ENCODE measurements at places on chromosomes 11 and 22.
A peak's percentile ranks its signal among the peaks of the same experiment; 100 is the strongest.

- H3K4me3 ChIP-seq: peak overlapping the region; percentile 93
- H3K4me1 ChIP-seq: peaks cover 67% of the 10 kb centered on the region
- DNase-seq: no peak
- no peaks in the 10 kb centered on the region for H3K27me3 ChIP-seq
- H3K27ac ChIP-seq: peak overlapping the region; percentile 90
These were observed 2.3 kb downstream of the RHOG start for GRCh38 chr11:3838504-3838903.

GRCh38 chr22:42001706-42002105, 3.1 kb downstream of the WBP2NL start:
- no peak overlapping the region for H3K4me3 ChIP-seq
- no peaks in the 10 kb centered on the region for H3K27me3 ChIP-seq
- H3K27ac ChIP-seq: no peak overlapping the region
- peaks cover 20% of the 10 kb centered on the region for H3K36me3 ChIP-seq
- peaks cover 24% of the 10 kb centered on the region for H3K4me1 ChIP-seq
- DNase-seq: no peak

DNA sequence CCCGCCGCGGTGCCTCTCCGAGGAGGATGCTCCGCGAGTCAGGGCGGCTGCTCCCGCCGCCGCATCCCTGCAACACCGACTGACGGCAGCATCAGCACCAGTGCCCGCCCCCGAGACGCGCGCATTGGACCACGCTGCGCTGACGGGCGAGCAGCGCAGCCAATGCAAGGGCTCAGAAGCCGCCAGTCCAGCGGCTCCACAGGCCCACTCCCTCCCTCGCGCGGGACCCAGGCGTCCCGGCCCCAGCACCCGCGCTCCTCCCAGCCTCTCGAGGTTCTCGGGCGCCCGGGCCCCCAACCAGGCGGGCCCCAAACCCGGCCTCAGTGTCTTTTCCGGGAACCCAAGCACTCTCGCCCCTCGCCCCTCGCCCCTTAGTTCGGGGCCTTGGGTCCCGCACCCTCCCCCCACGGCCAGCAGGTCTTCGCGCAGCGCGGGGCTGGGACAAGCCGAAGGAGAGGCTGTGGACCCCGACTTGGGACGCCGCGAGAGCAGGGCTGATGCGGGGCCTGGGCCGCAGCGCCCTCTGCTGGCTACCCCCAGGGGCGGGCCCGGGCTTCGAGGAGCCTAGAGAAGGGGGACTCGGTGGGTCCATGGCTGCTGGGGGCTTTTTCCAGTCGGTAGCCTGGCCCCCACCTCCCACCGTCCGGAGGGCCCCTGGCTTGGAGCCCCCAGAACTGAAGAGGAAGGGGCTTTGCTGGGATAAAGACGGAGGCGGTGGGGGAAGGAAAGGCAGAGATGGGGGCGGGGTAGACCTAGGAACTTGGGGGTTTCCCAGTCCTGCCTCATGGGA, at the start of gene NRXN2:
Gene NRXN2, minus strand, starts transcription at position 81 of the 790 bp plus-strand sequence. CDS start 9,498 bp downstream, outside the sequence.
- peak; percentile 97 for DNase-seq
- peaks cover 36% of the 10 kb centered on the region for H3K27me3 ChIP-seq
- H3K36me3 ChIP-seq: peaks cover 13% of the 10 kb centered on the region

DNA sequence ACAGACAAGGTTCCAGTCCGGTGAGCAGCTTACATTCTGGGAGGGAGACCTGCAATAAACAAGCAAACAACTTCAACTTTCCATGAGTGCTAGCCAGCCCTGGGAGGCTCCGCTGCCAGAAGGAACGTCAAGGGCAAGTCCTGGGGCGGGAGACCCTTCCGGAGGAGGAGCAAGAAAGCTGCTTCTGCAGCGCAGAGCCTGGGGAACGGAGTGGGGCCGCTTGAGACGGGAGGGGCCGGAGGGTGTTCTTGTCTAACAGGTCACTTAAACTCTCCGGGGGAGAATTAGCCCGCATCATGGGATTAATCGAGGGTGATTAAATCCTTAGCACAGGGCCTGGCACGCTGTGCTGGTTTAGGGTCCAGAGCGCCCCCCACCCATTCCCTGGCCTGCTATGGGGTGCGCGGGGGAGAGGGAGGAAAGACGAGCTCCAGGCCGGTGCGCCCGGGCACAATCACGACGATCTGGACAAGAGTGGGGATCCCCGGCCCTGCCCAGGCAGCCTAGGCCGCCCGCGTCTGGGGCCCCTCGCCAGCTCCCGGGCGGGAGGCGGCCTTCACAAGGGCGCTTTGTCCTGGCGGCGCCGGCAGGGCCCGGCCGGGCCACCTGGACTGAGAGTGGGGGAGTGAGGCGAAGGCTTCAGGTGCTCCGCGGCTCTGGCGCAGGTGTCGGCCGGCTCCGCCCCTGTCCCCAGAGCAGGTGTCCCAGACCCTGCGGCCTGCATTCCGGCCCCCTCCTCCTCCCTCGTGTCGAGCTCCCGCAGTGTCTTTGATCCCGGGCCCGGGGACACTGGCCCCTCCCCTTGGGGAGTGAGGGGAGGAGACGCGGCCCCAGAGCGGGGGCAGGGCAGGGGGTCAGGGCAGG, 663 bp upstream of the LARGE2 start:
- H3K27me3 ChIP-seq: peaks cover 27% of the 10 kb centered on the region
- peaks cover 16% of the 10 kb centered on the region for H3K4me1 ChIP-seq
- H3K36me3 ChIP-seq: no peaks in the 10 kb centered on the region
- no peak for DNase-seq
- H3K27ac ChIP-seq: no peak overlapping the region
- peak overlapping the region; percentile 44 for H3K4me3 ChIP-seq

DNA sequence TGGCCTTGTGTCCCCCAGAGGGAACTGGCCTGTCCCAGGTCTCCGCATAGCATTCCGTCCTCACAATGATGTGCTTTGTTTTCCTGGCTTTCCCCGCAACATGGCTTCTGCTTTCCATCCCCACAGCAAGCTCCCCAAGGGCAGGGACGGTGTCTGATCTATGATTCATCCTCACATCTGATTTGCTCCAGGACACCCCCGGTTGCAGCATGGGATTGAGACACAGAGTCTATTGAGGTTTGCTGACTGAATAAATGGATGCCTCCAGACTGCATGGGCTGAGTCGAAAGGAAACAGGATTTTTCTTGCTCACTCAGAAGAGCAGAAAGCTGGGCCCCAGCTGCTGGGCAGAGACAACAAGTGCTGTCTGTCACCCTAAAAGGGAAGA, 40.2 kb downstream of the LMO1 start:
- no peaks in the 10 kb centered on the region for H3K27me3 ChIP-seq
- no peak overlapping the region for H3K27ac ChIP-seq

- no peak overlapping the region for H3K27ac ChIP-seq
- H3K36me3 ChIP-seq: no peaks in the 10 kb centered on the region
- DNase-seq: no peak
- H3K27me3 ChIP-seq: no peaks in the 10 kb centered on the region
- H3K4me3 ChIP-seq: no peak overlapping the region
These were observed 11.0 kb downstream of the HTR3A start for GRCh38 chr11:113985906-113986305.

DNA sequence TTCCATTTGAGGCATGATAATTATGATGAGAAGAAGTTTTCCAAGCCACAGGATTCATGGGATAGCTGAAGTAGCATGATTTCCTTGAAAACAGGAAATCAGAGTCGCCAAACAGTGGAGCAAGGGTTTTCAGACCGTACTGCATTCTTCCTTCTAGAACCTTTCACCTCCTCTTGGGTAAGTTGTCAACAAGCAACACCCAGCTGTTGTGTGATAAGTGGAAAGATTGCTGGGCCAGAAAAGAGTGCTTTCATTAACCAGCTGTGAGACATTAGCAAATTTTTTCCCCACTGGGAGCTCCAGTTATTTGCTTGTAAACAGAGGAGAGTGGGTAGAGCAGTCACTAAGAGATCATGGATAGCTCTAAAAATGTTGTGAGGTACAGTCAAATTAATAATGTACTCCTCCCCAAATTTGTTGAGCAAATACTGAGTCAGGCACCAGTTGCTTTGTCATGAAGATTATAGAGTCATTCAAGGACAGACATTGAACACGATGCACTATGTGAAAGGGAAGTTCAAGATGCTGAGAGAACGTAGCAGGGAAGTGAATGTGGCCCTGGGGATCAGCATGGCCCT, 11.7 kb upstream of the MPEG1 start:
- peaks cover 14% of the 10 kb centered on the region for H3K27me3 ChIP-seq
- H3K27ac ChIP-seq: no peak overlapping the region
- DNase-seq: no peak
- no peak overlapping the region for H3K4me3 ChIP-seq
- no peaks in the 10 kb centered on the region for H3K36me3 ChIP-seq

- H3K4me1 ChIP-seq: no peaks in the 10 kb centered on the region
- no peaks in the 10 kb centered on the region for H3K36me3 ChIP-seq
- H3K27ac ChIP-seq: no peak overlapping the region
- DNase-seq: no peak
These were observed 12.4 kb upstream of the SWAP70 start for GRCh38 chr11:9651481-9651880.

DNA sequence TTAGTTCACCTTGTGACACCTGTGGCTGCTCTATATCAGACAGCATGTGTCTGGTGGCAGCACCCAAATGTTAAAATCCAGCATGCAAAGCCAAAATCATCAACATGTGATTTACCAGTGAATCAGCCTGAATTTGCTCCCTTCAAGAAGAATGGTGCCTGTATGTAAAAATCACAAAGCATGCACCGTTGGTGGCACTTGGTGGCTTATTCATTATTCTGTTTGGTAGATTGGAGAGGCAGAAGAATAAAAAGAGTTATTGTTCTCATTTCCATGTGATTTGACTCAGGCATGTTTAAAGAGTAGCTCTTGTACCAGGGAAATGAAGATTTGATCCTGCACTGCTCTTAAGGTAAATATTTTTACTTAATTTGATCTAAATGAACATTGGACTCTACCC, 143.9 kb upstream of the MPPED2 start:
- H3K36me3 ChIP-seq: no peaks in the 10 kb centered on the region
- no peaks in the 10 kb centered on the region for H3K4me1 ChIP-seq
- H3K27ac ChIP-seq: no peak overlapping the region
- no peak overlapping the region for H3K4me3 ChIP-seq

DNA sequence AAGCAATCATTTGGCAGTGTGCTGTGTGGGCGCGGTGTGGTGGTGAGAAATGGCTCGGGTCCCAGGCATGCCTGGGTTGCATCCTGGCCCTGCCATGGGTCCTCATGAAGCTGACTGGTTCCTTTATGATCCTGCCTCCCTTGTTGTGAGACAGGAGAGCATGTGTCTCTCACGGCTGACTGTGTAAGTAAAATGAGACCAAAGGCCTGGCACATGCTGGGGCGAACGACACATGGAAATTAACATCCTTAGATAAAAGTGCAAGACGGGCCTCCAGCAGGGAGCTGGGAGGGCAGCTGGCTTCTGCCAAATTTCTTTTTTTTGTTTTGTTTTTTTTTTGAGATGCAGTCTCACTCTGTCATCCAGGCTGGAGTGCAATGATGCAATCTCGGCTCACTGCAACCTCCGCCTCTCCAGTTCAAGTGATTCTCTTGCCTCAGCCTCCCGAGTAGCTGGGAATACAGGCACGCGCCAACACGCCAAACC, 9.4 kb upstream of the FBLN1 start:
- peaks cover under 1% of the 10 kb centered on the region for H3K27me3 ChIP-seq
- H3K4me3 ChIP-seq: no peak overlapping the region
- DNase-seq: no peak
- no peaks in the 10 kb centered on the region for H3K36me3 ChIP-seq
- H3K4me1 ChIP-seq: no peaks in the 10 kb centered on the region

GRCh38 chr11:35553831-35554230, 28.4 kb upstream of the PAMR1 start:
- H3K4me3 ChIP-seq: no peak overlapping the region
- H3K27me3 ChIP-seq: peaks cover 11% of the 10 kb centered on the region
- no peak overlapping the region for H3K27ac ChIP-seq
- H3K4me1 ChIP-seq: no peaks in the 10 kb centered on the region
- no peak for DNase-seq

- H3K36me3 ChIP-seq: peaks cover 32% of the 10 kb centered on the region
- no peak overlapping the region for H3K4me3 ChIP-seq
- peaks cover 29% of the 10 kb centered on the region for H3K4me1 ChIP-seq
- no peak for DNase-seq
- no peak overlapping the region for H3K27ac ChIP-seq
- H3K27me3 ChIP-seq: no peaks in the 10 kb centered on the region
These were observed 57.2 kb downstream of the SPECC1L start for GRCh38 chr22:24327832-24328231.

DNA sequence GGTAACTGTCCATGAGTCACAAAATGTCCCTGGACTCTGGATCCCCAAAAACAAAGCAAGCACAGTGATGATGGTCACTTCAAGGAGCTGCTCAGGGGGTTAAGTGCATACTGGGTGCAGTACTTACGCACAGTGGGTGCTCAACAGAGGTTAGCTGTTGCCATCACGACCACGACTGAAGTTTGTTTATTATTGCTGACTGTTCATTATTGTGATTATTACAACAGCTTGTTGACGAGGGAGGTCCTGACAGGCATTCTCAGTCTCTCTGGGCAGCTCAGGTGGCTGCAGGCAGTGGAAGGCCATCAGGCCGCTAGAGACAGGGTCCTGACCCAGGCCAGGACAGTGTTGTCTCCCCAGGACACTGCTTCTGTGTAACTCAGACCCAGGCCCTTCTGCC, 418.8 kb downstream of the SHANK2 start:
- H3K36me3 ChIP-seq: no peaks in the 10 kb centered on the region
- H3K4me1 ChIP-seq: no peaks in the 10 kb centered on the region
- no peak overlapping the region for H3K27ac ChIP-seq
- H3K27me3 ChIP-seq: no peaks in the 10 kb centered on the region
- no peak for DNase-seq
- H3K4me3 ChIP-seq: no peak overlapping the region

DNA sequence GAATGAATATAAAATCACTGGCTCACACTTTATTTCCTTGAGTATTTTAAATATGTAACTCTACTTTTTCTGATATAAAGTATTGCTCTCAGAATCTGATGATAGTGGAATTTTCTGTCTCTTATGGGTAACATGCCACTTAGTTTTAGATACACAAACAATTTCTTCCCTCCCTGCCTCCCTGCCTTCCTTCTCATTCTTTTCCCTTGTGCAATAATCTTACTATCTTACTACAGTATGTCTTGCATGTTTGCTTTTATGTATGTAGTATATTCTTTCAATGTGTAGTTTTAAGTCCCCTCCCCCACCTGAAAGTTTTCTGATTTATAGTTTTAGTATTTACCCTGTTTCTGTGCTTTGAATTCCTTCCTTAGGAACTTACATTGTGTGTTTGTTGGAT, 48.4 kb downstream of the INSC start:
- no peak overlapping the region for H3K27ac ChIP-seq
- H3K27me3 ChIP-seq: peaks cover 26% of the 10 kb centered on the region
- H3K36me3 ChIP-seq: no peaks in the 10 kb centered on the region
- DNase-seq: no peak
- no peak overlapping the region for H3K4me3 ChIP-seq

DNA sequence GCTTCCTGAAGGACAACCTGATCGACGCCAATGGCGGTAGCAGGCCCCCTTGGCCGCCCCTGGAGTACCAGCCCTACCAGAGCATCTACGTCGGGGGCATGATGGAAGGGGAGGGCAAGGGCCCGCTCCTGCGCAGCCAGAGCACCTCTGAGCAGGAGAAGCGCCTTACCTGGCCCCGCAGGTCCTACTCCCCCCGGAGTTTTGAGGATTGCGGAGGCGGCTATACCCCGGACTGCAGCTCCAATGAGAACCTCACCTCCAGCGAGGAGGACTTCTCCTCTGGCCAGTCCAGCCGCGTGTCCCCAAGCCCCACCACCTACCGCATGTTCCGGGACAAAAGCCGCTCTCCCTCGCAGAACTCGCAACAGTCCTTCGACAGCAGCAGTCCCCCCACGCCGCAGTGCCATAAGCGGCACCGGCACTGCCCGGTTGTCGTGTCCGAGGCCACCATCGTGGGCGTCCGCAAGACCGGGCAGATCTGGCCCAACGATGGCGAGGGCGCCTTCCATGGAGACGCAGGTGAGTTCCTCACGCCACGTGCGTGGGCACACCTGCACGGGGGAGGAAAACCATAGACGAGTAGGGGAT, 1.5 kb downstream of the BCR start:
- H3K27ac ChIP-seq: peak overlapping the region; percentile 93

Measured in activated CD4-positive, alpha-beta T cell treated with anti-CD3 and anti-CD28 coated beads, Interleukin-2, amount 10 ng/mL, durations not matched to agents 24 days and 14 days (primary cell).